ENCODE measurements at places on chromosomes 7 and 10.

DNA sequence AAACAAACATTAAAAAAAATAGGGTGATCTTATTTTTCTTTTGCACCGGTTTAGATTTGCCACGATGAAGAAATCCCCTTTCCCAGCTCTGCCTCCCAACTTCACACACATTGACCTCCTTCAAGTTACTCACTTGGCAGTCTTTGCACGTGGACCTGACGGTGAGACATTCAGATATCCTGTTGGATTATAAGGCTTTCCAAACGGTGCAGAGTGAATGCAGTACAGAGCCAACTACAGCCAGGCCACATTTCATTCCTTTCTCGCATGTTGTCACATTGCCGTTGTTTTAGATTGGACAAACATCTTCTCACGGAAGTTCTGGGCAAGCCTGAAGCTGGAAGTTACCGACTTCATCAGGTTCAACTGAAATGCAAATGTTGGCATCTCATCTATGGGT lies 159.2 kb downstream of the HDAC9 start:
- no peak for DNase-seq

GRCh38 chr10:3068201-3068967 lies 1.0 kb downstream of the PFKP start:
- DNase-seq = no peak

GRCh38 chr10:51691135-51691534 lies 8.3 kb downstream of the CSTF2T start:
- DNase-seq = no peak

GRCh38 chr10:113036619-113037018 lies 86.6 kb downstream of the TCF7L2 start:
- no peak for DNase-seq

GRCh38 chr7:101936223-101936610 lies 118.8 kb downstream of the CUX1 start:
- DNase-seq = no peak

DNA sequence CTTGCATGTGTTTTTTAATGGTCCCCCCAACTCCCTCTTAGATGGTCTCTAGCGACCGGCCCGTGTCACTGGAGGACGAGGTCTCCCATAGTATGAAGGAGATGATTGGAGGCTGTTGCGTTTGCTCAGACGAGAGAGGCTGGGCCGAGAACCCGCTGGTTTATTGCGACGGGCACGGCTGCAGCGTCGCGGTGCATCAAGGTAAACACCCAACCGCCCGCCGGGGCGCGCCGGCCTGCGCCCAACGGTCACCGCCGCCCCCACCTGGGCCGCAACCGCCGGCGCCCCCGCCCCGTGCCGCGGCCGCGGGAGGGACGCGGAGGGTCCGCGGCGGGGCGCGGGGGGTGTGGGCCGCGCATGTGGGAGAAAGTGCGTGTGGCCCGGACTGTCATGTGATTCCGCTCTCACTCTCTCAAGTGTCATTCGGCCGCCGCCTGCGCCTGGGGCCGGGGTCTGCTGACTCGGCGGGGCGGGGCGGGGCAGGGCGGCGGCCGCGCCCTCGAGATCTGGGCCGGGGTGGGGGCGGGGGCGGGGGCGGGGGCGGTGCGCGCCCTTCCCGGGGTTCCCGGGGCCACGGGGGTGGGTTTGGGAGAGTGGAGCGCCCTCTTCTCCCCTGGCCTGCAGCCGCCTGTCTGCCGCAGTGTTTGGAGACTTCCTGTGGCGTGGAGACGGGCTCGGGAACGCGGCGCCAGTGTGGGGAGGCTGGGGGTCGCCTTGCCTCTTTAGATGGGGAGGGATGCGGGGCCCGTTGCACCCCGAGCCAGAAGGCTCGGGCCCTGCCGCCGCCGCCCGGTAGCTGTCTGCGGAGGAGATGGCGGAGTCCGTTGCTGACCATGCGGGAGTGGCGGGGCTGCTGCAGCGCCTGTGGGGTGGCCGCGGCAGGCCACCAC lies 817 bp downstream of the MLLT10 start:
- DNase-seq = no peak

GRCh38 chr10:7261351-7261750 lies 149.5 kb downstream of the SFMBT2 start:
- no peak for DNase-seq

All from NCI-H446 treated with DMSO at 0.1 percent for 48 hours (cell line).